Stimulated activated CD4-positive, alpha-beta T cell treated with anti-CD3 and anti-CD28 coated beads, Interleukin-1b, Interleukin-23, amount 100 ng/mL, for 4 hours (primary cell): ENCODE measurements at places on chromosomes 4 and X.

DNA sequence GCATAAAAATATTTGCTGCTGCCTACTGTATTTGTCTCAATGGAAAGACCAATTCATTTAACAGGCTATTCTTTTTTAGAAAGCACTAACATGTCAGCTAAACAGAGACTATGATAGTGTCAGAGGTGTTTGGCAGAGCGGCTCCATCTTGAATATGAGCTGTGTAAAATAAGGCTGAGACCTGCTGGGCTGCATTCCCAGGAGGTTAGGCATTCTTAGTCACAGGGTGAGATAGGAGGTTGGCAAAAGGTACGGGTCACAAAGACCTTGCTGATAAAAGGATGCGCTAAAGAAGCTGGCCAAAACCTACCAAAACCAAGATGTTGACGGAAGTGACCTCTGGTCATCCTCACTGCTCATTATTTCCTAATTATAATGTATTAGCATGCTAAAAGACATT is 41.8 kb downstream of the NPY5R start:
- DNase-seq, result no peak

- no peak for DNase-seq
Measured at GRCh38 chr4:143397887-143398286, 61.2 kb downstream of the GAB1 start.

GRCh38 chr4:158535130-158535614 is 13.5 kb downstream of the RXFP1 start:
- DNase-seq, result no peak

- no peak for DNase-seq
Measured at GRCh38 chr4:185657183-185657582, 121.9 kb upstream of the PDLIM3 start.

DNA sequence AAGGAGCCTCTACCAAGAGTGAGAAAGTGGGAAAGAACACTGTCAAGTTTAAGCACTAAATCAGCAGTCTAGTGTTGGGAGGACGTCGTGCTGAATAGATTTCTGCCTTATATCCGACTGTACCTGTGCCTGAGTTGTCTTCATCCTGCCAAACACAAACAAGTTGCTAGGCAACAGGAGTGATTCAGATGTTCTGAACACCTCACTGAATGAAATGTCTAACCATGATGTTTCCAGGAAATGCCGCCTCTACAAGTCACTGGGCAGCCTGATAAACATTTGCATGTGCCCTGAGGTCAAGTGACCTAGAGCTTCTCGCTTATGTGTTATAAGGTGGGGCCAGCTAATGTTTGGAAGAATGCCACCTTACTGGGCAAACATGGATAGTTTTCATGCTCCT is 37.9 kb downstream of the SGMS2 start:
- no peak for DNase-seq
